ENCODE measurements at places on chromosomes 3 and 15.

- no peak for DNase-seq
Measured at GRCh38 chr15:86969364-86969763, 889.7 kb downstream of the AGBL1 start.

DNA sequence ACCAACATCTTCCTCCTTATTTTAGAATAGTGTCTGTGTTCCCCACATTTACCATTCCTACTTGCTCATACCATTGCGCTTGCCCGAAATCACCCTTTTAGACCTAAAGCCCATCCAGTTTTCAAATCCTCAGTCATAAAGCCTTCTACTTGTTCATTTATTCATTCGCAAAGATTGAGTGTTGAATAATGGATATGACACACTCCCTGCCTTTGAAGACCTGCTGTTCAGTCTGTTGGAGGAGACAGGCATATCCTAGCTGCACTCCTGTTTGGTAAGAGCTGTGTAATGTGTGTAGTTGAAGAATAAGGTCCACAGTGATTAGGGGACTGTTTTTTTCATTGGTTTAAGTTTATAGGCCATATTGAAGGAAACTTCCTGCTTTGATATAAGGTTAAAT, 1.7 kb downstream of the CNOT10 start:
- no peak for DNase-seq

GRCh38 chr3:119500901-119501300, 2.6 kb downstream of the TIMMDC1 start:
- no peak for DNase-seq

DNA sequence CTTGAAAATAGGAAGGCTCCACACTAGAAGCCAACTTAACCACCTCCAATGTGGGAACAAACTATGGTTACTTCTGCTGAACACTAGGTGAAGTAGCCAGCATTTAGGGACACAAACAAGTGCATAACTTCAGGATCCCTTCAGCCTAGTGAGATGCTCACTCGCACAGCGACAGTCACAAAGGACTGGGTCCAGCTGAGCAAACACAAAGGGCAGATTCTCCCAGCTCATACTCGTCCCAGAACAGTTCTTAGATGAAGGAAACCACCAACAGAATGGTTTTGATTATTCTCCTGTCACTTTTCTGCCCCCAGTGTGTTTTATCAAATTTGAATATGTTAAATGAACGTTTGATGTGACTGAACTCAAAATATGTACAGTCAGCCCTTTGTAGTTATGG, 201.6 kb downstream of the KCNAB1 start:
- DNase-seq: no peak

DNA sequence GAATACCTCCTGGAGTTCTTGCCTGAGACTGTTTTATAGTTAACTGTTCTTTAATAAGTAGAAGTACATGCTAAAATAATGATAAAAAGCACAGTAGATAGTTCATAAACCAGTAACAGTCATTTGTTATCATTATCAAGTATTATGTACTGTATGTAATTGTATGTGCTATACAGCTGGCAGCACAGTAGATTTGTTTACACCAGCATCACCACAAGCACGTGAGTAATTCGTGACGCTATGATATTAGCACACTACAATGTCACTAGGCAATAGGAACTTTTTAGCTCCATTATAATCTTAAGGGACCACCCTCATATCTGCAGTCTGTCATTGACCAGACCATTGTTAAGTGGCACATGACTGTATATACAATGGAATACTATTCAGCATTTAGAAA, 534.7 kb downstream of the FHIT start:
- no peak for DNase-seq

DNA sequence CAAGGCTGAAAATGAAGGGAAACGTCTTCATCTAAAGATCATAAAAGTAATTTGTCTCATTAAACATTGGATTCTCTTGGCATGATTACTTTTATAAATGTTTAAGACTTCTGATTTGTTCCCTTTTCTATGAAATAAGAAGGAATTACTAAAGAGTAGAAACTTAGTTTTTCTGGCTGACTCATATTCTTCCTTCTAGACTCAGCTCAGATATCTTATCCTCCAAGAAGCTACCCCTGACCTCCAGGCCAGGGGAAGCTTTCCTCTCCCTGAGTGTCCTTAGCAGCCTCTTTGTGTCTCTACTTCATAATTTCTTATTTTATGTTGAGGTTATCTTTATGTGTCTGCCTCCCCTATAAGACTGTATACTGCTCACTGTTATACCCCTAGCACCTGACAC, 291.9 kb upstream of the STT3B start:
- DNase-seq: no peak

DNA sequence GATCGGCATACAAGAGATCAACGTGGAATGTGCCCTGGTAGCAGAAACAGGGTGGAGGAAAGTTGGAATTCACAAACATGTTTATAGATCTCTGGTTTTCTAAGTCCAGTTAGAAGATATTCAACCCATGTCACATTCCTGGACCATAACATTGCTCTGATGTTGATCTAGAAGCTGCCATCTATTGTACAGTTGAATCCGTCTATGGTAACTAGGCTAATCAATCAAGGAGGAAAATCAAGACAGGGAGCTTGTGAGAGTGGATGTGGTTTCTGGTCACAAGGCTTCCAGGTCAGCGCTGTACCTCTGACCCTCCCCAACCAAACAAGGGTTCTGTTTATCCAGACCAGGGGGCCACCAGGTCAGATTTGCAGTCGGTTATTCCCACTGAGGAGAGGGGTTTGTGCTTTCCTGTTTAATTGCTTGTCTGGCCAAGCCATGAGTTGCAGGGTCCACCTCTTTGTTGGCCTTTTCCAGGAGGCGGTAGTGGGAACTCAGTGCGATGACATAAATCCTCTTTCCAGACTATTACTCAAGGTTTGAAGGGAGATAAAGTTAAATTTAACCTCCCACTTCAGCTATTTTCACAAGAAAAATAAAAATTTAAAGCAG, 130.3 kb downstream of the SLCO3A1 start:
- DNase-seq: no peak

DNA sequence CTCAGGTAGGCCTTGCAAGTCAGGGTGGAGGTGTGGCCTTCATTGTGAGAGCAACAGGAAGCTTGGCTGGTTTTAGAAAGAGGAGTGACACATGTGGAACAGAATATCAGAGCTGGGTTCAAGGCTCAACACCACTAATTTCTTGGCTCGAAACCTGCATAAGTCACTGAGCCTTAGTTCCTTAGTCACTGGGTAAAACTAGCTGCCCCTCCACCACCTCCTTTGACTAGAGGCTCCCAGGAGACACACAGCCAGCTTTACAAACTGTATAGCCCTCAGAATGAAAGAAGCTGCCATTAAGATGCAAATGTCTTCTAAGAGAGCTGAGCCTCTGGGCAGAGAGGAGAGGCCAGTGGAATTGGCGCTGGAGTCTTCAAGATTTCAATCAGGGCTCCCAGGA, 67.7 kb downstream of the CERS3 start:
- no peak for DNase-seq

- no peak for DNase-seq
Measured at GRCh38 chr3:128813097-128813496, 66.3 kb upstream of the ACAD9 start.

DNA sequence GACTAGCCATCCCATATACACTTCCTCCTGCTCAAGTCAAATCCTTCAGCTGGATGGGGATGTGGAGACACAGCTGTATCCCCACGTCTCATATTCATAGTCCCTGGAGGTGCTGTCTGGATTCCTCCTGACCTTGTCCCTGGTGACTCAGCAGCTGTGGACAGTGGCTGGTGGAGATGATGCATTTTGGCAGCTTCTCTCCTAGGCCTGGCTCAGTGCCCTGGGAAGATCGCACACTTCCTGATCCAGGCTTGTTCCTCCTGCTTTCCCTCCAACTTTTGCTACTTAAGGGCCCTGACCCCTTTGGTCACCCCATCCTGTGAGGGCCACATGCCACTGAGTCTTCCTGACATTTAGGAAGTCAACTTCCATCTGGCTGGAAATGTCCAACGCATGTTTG, 44.4 kb downstream of the ADAMTSL3 start:
- DNase-seq: no peak

DNA sequence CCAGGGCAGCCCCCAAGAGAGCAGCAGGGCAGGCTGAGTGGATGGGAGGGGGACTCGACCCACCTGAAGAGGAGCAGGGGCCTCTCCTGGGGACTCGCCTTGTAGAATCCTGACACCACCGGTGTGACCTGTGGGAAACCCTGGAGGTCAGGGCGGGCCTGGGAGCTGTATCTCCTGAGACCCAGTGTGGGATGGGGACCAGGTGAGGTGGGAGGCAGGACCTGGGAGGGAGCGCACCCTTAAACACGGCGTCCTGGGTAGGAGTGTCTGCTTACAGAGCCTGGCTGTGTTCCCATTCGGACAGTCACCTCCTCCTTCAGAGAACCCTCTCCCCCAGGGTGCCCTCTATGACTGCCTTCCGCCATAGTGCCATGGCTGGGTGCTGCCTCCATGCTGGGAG, 27.1 kb downstream of the C15orf39 start:
- no peak for DNase-seq

- no peak for DNase-seq
Measured at GRCh38 chr3:146217324-146217723, 33.6 kb downstream of the PLSCR4 start.

DNA sequence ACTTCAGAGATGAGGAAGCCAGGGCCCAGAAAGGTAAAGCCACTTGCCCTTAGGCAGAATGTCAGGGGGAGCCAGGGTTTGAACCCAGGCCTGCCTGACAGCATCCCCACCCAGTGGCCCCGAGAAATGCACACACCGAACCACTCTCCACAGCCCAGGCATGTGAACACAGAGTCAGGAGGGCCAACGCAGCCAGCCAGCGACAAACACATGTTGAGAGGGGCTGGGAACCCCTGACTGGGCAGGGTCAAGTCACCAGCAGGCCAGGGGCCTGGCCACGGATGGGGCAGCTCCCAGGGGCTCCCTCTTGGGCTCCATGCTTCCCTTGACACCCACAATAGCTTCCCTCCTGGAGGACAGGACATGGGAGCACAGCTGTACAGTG, 5.1 kb upstream of the GRIP2 start:
- DNase-seq: no peak

DNA sequence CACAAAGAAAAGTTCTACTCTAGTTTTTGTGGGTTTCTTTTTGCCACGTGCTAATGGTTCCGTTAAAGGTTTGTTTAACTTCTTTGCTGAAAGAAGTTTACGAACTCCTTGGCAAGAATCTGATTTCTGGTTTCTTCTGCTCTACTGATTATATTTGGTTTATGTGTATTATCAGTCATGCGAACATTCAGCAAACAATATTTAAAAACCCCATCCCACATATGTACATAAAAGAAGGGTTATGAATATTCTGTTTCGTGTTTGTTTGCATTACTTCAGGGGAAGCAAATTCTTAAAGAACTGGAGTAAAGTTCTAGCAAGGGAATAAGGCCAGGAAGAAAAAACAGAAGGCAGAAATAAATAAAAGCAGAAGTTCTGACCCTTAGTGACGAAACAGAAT, 9.8 kb downstream of the LARS2 start:
- DNase-seq: no peak

GRCh38 chr3:72441284-72441994, 406.8 kb downstream of the SHQ1 start:
- DNase-seq: no peak

- DNase-seq: no peak
Measured at GRCh38 chr3:70564552-70564951, 252.1 kb upstream of the MDFIC2 start.

- no peak for DNase-seq
Measured at GRCh38 chr15:29570948-29571791, 251.1 kb downstream of the TJP1 start.

DNA sequence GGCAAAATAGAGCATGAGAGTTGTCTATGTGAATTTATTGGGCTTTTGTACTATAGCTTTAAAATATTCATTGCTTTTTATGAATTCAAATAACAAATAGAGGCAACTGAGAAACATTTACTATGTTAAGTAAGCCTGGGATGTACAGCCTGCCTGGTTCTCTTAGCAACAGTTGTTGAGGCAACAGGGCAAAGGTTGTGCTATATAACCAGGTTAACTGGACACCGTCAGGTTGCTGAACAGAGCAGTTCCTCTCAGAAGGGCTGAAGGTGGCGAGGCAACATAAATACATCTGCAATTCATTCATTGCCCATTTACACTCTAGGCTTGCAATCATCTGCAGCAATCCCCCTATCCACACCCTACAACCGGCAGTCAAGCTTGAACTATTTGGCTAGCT, 78.2 kb downstream of the GTF2E1 start:
- DNase-seq: no peak

- DNase-seq: peak; percentile 64
Measured at GRCh38 chr3:24156466-24156865, 211.4 kb downstream of the NR1D2 start.

DNA sequence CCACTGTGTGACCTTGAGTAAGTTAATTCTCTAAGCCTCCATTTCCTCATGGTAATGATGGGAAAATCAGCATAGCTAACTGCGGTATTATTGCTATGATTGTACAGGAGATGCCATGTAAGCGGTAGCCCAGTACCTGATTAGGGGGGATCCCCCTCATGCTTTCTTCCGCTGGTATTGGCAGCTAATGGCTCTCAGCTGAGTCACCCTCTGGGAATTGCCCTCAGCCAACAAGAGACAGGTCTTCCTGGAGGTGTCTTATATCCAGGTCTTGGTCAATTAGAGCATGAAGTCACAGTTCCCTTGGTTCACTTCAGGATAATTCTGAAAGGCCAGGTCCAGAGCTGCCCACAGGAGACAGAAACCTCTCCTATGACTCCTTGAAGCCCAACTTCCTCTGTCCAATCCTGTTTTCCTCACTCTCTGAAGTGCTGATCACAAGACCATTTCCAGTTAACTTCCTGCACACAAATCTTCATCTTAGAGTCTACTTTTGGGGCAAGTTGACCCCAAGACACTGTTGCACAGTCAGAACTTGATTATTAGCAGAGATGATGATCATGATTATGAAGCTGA, 724.7 kb upstream of the ZNF385D start:
- no peak for DNase-seq

DNA sequence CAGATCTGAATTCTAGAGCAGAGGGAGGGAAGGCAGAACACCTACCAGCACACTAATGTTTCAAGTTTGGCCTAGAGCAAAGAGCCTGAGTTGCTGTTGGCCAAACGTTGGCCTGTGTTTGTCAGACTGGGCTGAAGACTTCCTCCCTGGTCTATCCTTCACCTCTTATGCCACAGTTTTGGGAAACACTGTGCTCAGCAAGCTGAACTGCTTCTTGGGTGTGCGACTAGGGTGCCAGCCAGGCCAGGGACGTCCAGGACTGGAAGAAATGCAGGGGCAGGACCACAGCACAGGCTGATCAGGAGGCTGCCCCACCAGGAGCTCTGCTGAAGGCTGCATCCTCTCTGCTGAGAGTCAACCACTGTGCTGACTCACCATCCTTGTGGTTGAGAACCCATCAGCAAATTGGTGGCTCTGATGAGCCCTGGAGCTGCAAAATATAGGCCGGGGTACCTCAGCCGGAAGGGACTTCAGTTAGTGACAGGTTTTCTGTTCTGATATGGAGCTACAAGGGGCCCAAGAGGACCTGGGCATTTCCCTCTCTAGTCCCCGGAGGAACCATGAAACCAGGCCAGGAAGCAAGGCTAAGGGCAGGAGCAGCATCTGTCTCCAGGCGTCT, 131.6 kb upstream of the RASGRP1 start:
- DNase-seq: no peak

DNA sequence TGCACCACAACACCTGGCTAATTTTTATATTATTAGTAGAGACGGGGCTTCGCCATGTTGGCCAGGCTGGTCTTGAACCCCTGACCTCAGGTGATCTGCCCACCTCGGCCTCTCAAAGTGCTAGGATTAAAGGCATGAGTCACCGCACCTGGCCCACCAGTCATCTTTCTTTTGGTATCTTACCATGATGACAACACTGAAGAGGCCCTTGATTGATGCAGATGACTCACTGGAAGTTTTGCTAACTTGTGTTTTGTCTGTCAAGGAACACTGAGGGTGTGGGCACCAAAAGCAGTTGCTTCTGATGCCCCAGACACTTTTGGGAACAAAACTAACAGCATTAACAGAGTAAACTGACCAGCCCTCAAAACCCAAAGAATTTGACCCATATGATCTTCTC, 88.3 kb downstream of the MYO5A start:
- no peak for DNase-seq
